Stimulated activated CD4-positive, alpha-beta T cell treated with anti-CD3 and anti-CD28 coated beads, Interleukin-1b, Interleukin-23, amount 100 ng/mL, for 48 hours (primary cell): ENCODE measurements at places on chromosomes 5 and 9.
A peak's percentile ranks its signal among the peaks of the same experiment; 100 is the strongest.

GRCh38 chr5:142959683-142960657, 189.8 kb downstream of the ARHGAP26 start:
- no peak for DNase-seq

GRCh38 chr5:116778651-116779280, 204.1 kb upstream of the SEMA6A start:
- no peak for DNase-seq

DNA sequence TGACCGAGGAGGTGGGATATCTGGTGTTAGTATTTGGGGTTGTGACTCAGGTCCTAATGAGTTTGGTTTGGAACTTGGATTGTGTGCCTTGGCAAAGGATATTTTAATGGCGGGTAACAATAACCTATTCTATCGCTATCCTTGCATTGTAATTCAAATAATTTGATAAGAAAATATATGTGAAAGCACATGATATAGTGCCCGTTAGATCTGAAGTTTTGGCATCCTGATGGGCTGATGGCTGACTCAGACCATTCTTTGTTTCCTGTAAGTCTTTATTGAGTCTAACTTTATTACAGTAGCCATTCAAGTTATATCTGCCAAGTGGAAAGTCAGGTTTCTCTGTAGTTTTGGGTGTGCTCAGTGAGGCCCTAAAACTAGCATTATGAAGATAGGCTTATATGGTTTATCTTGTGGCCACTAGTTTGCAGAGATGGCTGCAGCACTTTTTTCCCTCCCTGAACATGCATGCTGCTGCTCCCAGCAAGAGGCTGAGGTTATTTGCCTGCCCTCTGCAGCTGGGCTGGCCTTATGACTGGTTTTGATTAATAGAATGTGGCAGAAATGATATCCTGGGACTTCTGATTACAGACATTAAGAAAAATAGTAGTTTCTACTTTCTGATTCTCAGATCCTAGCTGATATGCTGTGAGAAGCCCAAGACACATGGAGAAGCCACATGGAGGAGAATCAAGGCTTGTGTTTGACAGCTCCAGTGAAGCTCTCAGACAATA, 46.6 kb downstream of the CFAP95 start:
- DNase-seq, result no peak

DNA sequence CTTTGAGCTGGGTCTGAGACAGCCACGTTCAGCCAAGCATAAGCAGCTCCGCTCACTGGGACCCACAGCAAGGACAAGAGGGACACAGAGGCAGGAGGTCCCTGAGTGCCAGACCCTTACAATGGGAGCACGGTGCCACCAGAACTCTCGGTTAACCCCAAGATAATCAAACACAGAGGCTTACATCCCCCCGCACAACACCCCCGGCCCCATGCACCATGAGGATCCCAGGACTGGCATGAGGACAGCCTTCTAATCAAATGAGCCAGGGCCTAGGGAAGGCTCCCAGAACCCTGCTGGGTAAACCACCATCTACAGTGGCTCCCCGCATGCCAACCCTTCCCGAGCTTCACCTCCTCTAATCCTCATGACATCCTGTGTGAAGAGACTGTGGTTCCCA, 7.4 kb downstream of the GFPT2 start:
- DNase-seq, result no peak

GRCh38 chr9:118038713-118039112, 334.5 kb downstream of the TLR4 start:
- DNase-seq, result no peak

GRCh38 chr5:136132087-136132486, 558 bp upstream of the SMAD5 start:
- no peak for DNase-seq

DNA sequence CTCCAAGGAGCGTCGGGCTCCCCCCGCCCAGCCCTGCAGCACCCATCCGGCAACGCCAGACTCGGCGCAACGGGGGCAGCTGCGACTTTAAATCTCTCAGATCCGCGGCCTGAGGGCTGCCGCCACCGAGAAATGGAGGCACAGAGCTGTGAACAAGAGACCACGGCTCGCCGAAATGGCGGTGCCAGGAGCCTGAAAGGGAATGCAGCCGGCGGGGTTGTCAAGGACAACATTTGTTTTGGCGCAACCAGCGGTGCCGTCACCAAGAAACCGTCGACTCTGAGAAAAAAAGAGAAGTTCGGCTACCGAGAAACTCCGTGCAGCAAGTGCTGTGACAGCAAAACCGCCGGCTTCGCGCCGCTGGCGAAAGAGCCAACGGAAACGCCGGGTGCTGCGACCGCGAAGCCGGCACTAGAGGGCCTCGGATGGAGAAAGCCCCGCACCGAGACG, 2.1 kb upstream of the ANXA2R start:
- DNase-seq, result peak; percentile 79

DNA sequence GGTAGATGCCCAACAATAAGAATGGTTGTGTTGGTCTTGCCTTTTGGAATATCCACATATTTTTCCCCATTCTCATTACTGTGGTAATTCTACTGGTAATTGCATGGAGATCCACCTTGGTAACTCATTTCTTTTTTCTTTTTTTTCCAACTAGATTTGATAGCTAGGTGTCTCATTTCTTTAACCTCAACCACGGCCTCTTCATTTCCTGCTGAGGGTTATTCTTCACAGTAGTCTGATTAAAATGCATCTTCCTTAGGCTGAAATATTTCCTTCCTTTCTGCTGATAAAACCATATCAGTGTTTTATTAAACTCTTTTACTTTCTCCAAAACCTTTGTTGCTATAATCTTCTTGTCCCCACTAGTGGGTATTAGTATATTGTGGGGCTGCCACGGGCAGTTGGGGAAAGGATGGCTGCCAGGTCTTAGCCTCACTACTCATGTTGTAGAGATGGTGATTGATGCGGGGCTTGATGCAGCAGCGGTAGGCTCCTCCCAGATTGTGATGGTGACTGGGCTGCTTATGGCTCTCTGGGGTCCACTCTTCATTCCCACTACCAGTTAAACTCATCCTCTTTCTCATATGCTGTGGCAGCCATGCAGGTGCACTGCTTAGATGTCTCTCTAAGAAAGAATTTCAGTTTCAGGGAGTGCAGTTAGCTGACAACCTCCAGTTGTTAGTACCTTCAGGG, 35.9 kb downstream of the KIF2A start:
- peak; percentile 17 for DNase-seq

DNA sequence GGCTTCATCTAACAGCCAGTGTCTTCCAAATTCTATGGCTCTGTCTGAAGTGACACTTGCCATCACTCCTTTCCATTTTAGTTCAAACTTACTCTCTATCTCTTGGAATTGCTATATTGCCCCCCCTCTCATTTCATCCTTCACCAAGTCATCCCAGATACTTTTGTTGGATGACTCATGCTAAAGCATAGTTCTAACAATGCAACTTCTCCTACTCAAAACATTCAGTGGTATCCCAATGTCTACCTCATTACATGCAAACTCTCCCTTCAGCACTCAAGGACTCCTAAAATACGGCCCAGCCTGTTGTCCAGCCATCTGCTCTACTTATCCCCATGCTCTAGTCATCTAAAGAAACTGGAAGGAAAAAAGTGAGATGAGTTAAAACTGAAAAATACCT, 171.6 kb downstream of the RASEF start:
- DNase-seq, result no peak

GRCh38 chr9:37156205-37156604, 35.8 kb downstream of the ZCCHC7 start:
- DNase-seq, result no peak

GRCh38 chr5:1661311-1661710, 137.6 kb upstream of the LPCAT1 start:
- no peak for DNase-seq

GRCh38 chr5:147162740-147163139, 72.1 kb upstream of the STK32A start:
- no peak for DNase-seq

DNA sequence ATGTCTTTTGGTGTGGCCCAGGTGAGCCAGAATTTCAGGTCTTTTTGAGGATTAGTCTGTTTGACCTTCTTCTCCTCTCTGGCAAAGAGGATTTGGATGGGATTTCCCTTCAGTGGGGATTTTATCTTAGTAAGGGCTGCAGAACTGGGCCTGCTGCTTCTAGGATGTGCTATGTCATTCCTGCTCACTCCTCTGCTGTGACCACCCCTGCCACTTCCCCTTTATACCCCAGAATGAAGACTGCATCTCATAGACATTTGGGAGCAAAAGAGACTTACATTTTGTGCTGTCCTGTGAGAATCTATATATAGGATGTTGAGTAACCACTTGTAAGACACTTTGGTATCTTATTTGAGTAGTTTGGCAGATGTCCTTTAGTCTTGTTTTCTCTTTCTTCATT, 76.2 kb downstream of the ARHGAP26 start:
- no peak for DNase-seq

DNA sequence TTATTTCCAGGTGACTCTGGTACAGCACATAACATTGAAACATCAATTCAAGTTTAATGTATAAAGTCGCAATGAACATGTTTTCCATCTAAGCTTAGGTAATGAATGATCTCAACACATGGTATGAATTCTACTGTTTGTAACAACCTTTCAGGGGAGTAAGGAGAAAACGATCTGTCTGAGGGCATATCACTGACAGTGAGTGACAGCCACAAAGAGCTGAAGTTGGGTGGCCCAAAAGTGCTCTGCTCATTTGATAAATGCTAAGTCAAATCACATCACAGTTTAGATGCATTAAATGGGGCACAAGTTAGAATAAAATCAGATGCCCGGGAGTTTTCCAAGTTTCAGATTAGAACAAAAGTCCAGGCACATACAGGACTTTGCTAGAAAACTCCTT, 1.2 kb downstream of the FANCC start:
- no peak for DNase-seq

DNA sequence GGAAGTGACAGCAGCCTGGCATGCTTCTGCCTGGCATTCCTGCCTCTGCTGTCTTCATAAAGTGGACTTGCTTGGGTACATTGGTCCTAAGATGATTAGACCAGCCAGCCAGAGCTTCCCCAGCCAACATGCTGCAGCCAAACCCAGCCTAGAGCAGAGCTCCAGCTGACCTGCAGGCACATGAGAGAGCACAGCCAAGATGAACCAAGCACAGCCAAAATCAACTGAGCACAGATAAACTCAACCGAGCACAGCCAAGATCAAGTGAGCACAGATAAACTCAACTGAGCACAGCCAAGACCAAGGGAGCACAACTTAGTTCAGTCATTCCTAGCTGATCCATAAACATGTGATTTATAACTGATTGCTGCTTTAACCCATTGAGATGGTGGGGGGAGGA, 266.5 kb downstream of the MSX2 start:
- no peak for DNase-seq

GRCh38 chr5:173010021-173010420, 26.4 kb downstream of the ATP6V0E1 start:
- DNase-seq, result peak; percentile 16

GRCh38 chr9:138024131-138024530, 146.5 kb downstream of the CACNA1B start:
- DNase-seq, result no peak

DNA sequence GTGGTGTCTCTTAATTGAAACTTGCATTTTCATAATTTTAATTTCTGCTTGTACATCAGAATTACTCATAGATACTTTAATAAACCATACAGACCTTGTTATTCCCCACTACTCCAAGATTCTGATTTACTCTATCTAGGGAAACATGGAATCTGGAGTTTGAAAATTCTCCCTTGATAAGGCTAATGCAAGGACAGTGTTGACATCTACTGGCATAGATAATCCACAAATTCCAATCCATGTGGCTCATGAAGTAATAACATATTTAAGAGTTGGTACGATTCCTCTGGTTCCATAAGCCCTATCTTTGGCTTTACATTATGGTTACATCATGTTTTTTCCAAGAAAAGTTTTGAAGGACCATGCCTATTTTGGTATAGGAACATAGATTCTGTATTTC, 759.2 kb downstream of the TLR4 start:
- no peak for DNase-seq

GRCh38 chr5:132065351-132065937, 5.0 kb downstream of the IL3 start:
- peak; percentile 57 for DNase-seq

GRCh38 chr9:127187231-127187956, 65.0 kb upstream of the ANGPTL2 start:
- no peak for DNase-seq

- DNase-seq, result no peak
These were observed 39.2 kb upstream of the SLC28A3 start for GRCh38 chr9:84379740-84380139.

GRCh38 chr9:115261656-115262081, 143.7 kb upstream of the TNC start:
- DNase-seq, result no peak

- no peak for DNase-seq
These were observed 169.6 kb upstream of the ADRA1B start for GRCh38 chr5:159746707-159747106.

DNA sequence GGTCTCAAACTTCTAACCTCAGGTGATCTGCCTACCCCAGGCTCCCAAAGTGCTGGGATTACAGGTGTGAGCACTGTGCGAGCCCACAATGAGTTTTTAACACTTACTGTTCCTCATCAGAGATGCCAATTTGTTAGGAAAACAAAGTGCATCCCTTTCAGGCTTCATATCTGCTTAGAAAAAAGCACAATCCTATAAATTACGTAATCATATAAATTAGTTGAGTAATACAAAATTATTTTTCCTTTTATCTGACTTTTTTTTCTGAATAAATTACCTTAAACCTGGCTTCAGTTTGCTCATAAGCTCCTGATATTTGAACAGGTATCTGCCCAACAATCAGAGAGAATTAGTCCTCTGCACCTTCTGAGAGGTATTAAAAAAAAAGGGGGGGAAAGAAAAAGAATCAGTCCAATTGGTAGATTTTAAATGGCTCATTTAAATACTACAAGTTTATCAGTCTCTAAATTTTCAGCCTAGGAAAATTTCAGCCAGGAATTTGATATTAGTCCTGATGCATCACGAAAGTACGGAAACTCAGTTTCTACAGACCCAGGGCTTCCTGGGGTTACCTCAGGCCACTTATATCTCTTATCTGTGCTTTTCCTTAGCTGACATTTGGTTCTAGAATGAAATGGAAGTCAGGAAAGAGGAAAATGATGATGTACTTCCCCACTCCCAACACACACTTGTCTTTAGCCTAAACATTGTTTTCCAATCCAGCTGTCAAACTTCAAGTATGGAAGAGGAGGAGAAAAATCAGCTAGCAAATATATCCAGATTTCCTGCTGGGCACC, 26.8 kb downstream of the ITGA1 start:
- no peak for DNase-seq

DNA sequence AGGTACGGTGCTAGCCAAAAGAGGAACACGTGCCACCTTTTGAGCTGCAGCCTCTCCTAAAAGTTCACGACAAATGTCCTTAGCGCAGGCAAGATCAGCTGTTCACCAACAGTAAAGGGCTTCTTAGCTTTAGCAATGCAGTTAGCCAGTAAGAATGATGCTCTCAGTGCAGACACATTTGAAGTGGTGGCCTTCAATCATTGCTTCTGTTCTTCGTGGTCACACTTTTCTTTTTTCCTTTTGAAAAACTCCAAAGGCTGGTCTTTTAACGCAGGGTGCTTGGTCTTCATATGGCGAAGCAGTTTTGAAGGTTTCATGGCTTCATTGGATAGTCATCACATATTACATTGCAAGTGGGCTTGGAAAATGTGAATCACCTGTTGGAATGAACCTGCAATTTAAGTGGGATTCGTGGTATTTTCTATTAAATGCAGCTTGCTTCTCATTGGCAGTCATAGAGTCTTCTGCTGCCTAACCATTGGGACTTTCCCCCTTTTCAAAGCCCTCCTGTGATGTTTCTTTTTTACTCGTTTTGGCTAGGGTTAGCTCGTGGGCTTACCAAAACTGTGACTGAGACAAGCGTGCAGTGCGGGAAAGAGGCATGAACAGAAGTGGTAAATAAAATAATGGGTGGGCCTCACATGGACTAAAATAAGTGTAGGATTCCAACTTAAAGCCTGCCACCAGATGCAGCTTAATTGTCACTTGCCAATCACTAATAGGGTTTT, 100.9 kb downstream of the MRPL36 start:
- DNase-seq, result peak; percentile 20
